Tracheal epithelial cell (primary cell): ENCODE measurements at places on chromosomes 6 and 20. TPM values are rescaled to one million over a fixed set of nuclear protein-coding genes. Genes with fewer than 3 reads are reported as not detected.

Gene LCA5
- total RNA-seq, result 2.6 and 2.7 TPM in 2 replicates

Gene HLA-F
- total RNA-seq, result 13.4 and 36.6 TPM in 2 replicates

Gene SLC12A5
- under 0.01 TPM in 1 of 2 replicates, not detected in the other for total RNA-seq

Gene OTOR
- not detected in 2 replicates for total RNA-seq

Gene AMD1
- total RNA-seq, result 69.9 and 163 TPM in 2 replicates

Gene VWA7
- total RNA-seq, result 0.43 and 0.48 TPM in 2 replicates

Gene FNDC11
- total RNA-seq, result 0.85 and 3.1 TPM in 2 replicates

Gene PROKR2
- not detected in 2 replicates for total RNA-seq

Gene SLC22A23
- total RNA-seq, result 25.1 and 28.8 TPM in 2 replicates

Gene BPIFB4
- total RNA-seq, result not detected in 2 replicates

Gene DCDC2
- total RNA-seq, result 0.43 and 55.7 TPM in 2 replicates
